ENCODE measurements at places on chromosomes 1 and 21. TPM values are rescaled to one million over a fixed set of nuclear protein-coding genes. Genes with fewer than 3 reads are reported as not detected.

RBM11 gene
- not detected for total RNA-seq

OR2L5 gene
- total RNA-seq = not detected

RIPK4 gene
- 0.20 TPM for total RNA-seq

DNA sequence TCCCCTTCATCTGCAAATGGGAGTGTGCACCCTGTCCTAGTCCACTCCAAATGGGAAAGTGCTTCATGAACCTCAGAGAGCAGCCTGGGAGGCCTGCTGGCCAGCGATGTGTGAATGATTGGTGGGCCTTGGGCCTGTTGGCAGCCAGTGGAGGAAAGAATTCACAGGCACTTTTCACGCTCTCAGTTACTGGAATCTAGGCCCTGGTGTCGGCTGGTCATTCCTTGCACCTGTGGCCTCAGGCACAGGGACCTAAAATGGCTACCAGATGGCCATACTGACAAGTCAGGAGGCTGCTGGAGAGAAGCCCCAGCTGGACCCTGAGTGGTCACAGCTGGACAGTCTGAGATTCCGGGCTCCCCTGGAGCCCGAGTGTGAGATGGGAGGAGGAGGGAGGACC, 18.4 kb upstream of the EDN2 start:
- no peak for DNase-seq

- DNase-seq = no peak
Measured at GRCh38 chr1:54781023-54781723, 16.9 kb upstream of the PARS2 start.

- DNase-seq = no peak
Measured at GRCh38 chr1:107100331-107100984, 40.4 kb upstream of the NTNG1 start.
